ENCODE measurements at places on chromosomes 7 and 10.

- no peak for DNase-seq
Observed at GRCh38 chr7:126840869-126841268, 411.9 kb downstream of the GRM8 start.

DNA sequence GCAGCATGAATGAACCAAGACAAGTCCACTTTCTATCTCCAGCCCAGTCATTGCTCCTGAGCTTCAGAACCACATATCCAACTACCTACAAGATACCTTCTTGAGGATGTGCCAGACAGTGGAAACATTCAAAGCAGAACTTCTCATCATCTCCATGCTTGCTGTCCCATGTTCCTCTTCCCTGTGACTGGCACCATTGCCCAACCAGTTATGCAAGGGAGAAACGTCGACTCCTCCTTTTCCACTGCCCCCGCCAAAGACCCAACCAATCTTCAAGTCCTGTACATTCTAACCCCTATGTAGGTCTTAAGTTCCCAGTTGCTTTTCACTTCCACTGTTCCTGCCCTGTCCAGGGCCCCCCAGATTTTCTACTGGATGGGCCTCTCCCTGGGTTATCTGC lies 225.7 kb downstream of the RPS24 start:
- DNase-seq, result no peak

GRCh38 chr10:50577681-50578350 lies 45.9 kb downstream of the SGMS1 start:
- peak; percentile 50 for DNase-seq

DNA sequence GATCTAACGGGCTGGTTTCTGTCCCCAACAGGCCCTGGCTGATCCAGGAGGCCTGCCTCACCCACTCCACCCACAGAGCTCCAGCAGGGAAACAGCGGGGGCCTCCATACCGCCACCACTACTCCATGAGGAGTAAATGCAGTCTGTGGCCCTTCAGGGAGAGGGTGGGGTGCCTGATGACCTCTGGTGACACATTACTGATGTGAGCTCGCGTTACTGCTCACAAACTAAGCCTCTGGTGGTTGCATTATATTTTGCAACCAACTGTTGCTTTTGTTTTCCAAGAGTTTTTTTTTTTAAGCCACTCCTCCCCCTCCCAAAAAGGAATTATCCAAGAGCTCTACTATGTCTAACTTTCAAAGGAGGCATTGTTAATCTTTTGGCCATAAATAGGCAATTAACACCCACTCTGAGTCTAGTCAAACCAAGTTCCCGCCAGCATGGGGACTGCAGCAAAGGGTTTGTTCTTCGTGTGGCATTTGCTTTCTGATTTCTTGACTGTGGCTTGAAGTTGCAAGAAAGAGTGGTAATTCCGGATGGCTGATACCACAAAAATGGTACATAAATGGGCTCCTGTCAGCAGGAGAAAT lies 72.6 kb downstream of the FAM53B start:
- DNase-seq, result peak; percentile 73

DNA sequence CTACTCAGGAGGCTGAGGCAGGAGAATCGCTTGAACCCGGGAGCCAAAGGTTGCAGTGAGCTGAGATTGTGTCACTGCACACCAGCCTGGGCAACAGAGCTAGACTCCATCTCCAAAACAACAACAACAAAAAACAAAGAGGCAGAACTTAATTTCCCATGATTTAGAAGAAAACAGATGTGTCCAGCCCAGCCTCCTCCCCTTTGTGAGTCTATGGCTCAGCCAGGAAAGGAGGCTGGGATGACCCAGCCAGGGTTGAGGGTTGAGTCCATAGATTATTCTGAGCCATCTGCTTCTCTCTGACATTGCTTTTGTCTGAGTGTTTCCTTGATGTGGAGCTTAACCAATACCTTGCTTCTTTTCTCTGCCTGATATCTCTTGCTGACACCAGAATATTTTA lies 994.1 kb downstream of the TYW1 start:
- DNase-seq, result no peak

DNA sequence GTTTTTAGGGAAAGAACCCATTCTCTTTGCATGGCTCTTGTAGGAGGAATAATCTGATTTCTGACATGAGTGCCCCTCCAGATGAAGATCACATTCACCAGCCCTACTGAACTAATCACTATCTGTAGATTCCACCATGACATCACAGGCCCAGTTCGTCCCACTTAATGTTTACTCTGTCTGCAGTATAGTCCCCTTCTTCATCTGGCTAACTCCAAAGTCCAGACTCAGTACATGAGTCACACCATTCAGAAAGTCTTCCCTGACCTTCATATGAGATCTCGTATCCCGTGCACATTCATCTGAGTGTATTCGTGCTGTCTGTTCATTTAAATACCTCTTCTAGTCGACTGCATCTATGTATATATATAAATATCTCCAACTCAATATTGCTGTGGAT lies 366.5 kb upstream of the AKR1E2 start:
- peak; percentile 60 for DNase-seq

GRCh38 chr10:70158113-70158512 lies 11.6 kb upstream of the TYSND1 start:
- DNase-seq, result no peak

DNA sequence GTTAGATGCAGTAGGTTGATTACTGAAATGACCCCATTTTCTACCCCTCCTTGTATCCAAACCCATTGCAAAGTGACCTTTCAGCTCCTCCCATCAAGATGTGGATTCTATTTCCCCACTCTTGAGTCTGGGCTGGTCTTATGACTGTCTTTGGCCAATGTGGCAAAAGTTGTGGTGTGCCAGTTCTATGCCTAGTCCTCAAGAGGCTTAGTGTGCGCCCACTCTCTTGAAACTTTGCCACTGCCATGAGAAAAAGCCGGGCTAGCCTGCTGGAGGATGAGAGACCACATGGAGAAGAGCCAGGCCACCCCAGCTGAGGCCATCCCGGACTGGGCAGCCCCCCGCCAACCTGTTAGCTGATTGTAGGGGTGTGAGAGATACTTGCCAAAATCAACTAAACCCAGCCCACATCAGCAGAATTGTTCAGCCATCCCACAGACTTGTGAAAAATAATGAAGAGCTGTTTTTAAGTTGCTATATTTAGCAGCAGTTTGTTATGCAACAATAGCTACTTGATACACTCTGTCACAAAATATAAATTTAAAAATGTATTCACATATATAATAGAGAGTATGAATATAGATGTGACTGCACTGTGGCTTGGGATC lies 131.0 kb upstream of the PALS2 start:
- DNase-seq, result no peak

DNA sequence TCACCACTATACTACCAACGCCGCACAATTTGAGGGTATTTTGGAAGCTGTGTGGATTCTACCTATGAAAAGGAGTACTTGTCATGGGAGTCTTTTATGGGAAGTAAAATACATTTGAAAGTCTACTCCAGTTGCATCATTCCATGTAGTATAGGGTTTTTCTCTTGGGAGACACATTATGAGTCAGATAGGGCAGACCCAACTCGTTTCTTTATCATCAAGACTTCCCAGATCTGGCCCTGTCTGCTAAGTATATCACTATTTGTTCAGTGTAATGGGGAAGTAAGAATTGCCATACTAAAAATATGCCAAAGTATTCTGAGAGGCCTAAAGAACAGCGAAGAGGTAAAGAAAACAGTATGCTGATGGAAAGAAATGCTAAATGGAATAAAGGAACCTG lies 144.2 kb downstream of the SPAG6 start:
- no peak for DNase-seq

DNA sequence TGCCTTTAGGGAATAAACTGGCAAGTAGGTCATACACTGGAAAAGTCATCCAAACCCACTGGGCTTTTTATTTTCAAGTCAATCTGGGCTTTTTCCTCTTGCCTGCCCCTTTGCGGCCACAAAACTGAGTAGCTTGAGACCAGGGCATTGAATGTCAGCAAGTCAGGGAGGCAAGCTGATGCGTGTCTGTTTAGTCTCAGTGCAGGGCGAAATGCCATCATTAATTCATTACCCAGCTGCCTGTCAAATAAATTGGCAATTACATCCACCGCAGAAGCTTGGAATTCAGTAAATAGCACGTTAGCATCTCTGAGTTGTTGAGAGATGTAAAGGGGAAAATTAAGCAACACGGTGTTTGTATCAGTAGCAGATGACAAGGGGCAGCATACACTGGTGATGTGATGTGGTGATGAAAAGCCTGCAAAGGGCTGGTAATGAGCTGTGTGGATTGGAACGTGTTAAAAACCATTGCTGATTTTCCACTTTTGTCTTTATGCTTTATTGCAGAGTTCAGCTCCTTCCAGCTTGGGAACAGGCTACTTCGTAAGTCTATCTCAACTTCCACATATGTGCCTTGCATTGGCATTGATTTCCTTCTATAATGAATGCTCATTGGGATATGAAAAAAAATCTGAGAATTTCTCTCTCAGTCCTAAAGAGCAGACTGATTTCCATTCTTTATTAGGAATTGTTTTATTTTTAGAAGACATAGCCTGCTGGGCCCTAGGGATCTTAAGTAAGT lies 535.9 kb downstream of the AUTS2 start:
- DNase-seq, result no peak

- no peak for DNase-seq
Observed at GRCh38 chr10:18449611-18450026, 201.8 kb downstream of the NSUN6 start.

DNA sequence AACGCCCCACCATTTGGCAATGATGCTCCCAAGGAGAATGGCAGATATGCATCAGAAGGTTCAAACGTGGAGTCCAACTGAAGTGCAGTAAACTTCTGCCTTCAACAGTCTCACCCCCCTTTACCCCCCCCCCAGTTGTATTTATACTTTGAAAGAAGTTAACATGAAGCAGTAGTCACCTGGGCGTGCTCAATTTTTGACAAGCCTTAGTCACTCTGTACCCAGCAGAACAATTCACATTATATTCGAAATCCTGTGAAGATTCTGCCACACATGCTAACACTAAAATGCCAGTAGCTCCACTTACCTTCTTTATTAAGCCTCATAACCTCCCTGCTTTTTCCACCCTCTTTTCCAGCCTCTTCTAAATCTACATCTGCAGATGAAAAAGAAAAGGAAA lies 894 bp downstream of the ATXN7L1 start:
- DNase-seq, result no peak

GRCh38 chr7:94266238-94266644 lies 128.5 kb upstream of the COL1A2 start:
- DNase-seq, result peak; percentile 96

DNA sequence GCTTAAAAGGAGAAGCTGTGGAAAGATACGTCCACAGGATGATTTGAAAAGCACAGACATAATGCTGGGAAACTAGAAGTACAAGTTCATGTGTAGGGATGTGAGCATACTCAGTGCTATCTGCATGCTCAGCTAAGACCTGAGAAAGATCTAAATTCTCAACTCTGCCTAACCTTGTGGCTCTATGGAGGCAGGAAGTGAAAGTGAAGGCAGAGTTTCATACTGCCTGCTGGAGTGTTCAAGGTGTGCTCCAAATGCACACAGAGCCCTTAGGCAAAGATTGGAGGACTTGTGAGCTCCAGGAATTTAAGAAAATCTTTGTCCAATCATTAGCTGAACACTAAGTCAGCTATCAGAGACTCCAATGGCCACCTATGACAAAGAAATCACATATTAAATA lies 190.9 kb downstream of the RNLS start:
- no peak for DNase-seq

DNA sequence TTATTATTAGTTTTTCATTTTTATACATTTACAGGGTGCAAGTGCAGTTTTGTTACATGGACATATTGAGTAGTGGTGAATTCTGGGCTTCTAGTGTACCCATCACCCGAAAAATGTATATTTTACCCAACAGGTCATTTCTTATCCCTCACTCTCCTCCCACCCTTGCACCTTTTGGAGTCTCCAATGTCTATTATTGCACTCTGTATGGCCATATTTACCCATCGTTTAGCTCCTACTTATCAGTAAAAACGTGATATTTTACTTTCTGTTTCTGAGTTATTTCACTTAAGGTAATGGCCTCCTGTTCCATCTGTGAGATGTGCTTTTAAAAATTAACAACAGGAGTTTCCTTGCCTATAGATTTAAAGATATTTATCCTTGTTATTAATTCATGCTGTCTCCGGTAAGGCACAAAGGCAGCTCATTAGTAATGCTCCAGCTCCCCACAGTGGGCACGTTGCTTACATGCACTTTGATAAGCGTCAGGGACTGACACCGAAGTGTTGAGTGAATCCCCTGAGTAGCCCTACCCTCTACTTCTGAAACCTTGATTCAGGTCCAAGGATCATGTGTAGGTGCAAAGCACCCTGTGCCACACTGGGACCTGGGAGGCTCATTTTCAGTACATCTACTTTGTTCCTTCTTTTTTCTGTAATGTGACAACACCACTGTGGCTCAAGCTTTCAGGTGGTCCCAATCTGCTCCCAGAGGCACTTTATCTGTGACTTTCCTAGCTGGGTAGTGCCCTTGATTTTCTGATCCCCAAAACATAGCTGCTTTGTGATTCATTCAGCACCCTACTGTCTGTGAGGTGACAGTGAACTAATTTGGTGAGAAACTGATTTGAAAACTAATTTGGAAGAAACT lies 27.3 kb downstream of the HYAL4 start:
- DNase-seq, result peak; percentile 61

GRCh38 chr7:155950898-155951553 lies 138.8 kb upstream of the SHH start:
- no peak for DNase-seq

DNA sequence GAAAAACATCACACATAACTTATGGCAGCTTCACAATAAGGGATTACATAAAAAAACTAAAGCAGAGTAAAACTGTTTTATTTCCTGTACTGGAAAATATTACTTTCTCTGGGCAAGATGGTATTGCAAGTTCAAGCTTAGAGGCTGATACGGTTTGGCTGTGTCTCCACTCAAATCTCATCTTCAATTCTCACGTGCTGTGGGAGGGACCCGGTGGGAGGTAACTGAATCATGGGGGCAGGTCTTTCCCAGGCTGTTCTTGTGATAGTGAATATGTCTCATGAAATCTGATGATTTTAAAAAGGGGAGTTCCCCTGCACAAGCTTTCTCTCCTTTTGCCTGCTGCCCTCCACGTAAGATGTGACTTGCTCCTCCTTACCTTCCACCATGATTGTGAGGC lies 5.1 kb upstream of the LRRC27 start:
- DNase-seq, result peak; percentile 6

GRCh38 chr7:141587304-141587703 lies 36.1 kb downstream of the AGK start:
- DNase-seq, result no peak

GRCh38 chr10:6299743-6300105 lies 97.0 kb downstream of the PFKFB3 start:
- DNase-seq, result no peak

GRCh38 chr7:131924857-131925256 lies 368.4 kb upstream of the PODXL start:
- DNase-seq, result no peak

GRCh38 chr7:29202651-29203069 lies 8.1 kb downstream of the CHN2 start:
- DNase-seq, result no peak

- no peak for DNase-seq
Observed at GRCh38 chr7:26959290-26959689, 94.9 kb upstream of the SKAP2 start.

- DNase-seq, result no peak
Observed at GRCh38 chr10:61169294-61169693, 225.3 kb upstream of the RHOBTB1 start.

GRCh38 chr10:7610651-7611389 lies 55.9 kb downstream of the ITIH5 start:
- peak; percentile 56 for DNase-seq

- DNase-seq, result no peak
Observed at GRCh38 chr10:45460235-45460878, 86.3 kb downstream of the ALOX5 start.

GRCh38 chr10:61975391-61975932 lies 74.0 kb downstream of the ARID5B start:
- DNase-seq, result peak; percentile 88

GRCh38 chr7:69162326-69162725 lies 435.9 kb upstream of the AUTS2 start:
- no peak for DNase-seq

Measured in fibroblast of villous mesenchyme (primary cell).